AG04450 (cell line): ENCODE measurements at places on chromosomes 5 and 9.

GRCh38 chr5:110665184-110665726 lies 61.2 kb downstream of the TMEM232 start:
- no peak for DNase-seq

DNA sequence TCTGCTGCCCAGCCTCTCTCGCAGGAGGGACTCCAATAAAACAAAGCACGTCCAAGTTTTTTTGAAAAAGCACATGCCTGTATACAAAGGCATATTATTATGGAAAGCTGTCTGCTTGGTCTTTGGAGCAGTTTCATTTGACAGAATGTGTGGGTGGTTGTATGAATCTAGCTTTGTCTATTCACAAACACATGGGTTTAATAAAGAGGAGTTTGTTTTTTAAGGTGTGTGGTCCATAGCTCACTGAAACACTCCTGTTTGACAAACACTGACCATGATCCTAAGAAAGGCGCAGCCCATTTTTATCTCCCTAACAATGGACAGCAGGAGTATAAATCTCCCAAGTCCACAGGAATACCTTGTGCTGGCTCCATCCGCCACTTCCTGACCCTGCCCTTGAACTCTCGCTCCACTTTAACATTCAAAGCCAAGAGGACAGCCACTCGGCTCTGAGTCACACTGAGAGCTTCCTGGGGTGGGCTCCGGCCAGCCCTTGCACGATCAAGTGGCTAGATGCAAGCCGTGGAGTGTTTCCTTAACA lies 371.9 kb downstream of the EBF1 start:
- DNase-seq, result no peak

- DNase-seq, result no peak
Observed at GRCh38 chr9:32877639-32878217, 94.4 kb downstream of the TMEM215 start.

DNA sequence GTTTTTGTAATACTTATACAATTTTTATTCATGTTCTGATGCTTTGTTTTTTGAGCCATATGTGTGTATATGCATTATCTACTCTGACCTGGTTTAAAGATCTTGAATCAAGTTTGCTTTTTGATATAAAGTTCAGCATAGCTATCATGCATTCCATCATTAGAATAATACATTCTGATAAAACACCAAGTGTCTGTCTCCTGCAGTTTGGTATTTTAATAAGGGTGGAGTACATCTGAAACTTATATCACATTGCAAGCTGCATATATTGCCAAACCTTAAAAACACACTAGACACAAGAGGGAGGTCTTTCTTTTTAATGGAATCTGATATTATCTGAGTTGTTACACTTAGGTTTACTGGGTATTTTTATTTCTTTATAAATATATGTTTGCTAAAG lies 102.8 kb upstream of the ADAMTSL1 start:
- no peak for DNase-seq

DNA sequence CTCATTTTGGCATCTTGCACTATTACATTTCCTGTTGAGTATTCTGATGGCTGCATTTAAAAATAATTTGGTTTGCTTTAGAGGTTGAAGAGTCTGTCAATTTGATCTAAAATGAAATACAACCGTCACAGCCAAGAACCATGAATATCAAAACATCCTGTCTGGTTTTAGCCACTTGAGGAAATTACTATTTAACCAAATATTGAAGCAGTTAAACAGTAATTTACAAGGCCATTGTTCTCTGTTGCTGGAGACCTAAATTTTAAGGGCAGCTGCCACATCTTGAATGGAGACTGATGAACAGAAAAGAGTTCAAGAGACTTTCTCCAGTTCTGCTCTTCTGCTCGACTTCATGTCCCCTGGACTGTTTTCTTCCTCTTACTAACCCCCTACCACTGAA lies 549.4 kb downstream of the LRRC70 start:
- DNase-seq, result no peak

DNA sequence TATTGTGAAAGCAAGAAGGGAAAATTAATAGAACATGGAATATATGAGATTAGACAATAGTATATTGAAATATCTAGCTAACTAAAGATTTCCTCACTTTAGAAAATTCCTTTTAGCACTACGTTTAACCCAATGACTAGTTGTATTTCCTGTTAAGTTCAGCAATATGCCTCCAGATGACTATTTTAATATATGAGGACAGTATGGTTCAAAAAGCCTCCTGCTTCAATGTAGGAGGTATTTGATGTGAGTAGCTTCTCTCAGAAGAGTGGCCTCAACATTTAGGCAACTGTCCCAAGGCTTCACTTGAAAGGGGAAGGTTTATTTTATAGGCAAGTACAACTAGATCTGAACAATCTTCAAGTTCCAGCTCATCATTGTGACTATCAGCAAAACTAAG lies 2.0 kb upstream of the MEF2C start:
- no peak for DNase-seq

GRCh38 chr5:101047181-101047580 lies 144.1 kb upstream of the ST8SIA4 start:
- no peak for DNase-seq
